Stimulated activated CD4-positive, alpha-beta T cell treated with anti-CD3 and anti-CD28 coated beads, Interleukin-1b, Interleukin-23, amount 100 ng/mL, for 1 hour (primary cell): ENCODE measurements at places on chromosomes 6 and 20.

GRCh38 chr6:30349421-30350177 lies 4.6 kb downstream of the RPP21 start:
- DNase-seq = no peak

GRCh38 chr20:16898433-16898832 lies 150.3 kb downstream of the OTOR start:
- no peak for DNase-seq

- no peak for DNase-seq
These were observed 772.7 kb downstream of the MAFB start for GRCh38 chr20:39916236-39916765.

GRCh38 chr20:41870869-41871462 lies 252.8 kb upstream of the CHD6 start:
- no peak for DNase-seq

GRCh38 chr20:64150756-64151632 lies 13.3 kb upstream of the MYT1 start:
- no peak for DNase-seq

DNA sequence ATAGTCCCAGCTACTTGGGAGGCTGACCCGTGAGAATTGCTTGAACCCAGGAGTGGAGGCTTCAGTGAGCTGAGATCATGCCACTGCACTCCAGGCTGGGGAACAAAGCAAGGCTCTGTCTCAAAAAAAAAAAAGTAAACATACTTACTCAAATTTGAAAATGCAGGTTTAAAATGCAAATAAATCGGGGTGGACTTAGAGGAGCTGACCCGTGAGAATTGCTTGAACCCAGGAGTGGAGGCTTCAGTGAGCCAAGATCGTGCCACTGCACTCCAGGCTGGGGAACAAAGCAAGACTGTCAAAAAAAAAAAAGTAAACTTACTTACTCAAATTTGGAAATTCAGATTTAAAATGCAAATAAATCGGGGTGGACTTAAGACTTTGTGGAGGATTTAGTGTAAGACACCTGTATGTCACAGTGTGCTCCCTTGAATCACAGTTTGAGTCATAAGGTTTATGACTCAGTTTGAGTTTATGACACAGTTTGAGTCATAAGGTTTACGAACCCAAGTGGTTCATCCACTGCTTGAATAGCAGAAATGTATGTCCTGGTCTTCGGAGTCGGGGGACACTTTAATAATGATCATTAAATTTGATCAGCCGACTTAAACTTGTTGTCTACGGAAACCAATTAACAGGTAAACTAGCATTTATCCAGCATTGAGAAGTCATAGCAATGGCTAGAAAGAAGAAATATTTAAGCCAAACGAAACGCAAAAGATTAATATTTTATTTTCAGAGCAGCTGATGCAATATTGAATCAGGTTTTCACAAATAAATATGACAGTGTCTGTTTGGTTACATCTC lies 6.8 kb upstream of the MRPS10 start:
- DNase-seq = no peak

- no peak for DNase-seq
These were observed 1.0 kb downstream of the CCN2 start for GRCh38 chr6:131949909-131950766.

- no peak for DNase-seq
These were observed 713.3 kb downstream of the PRKN start for GRCh38 chr6:162014069-162014811.

DNA sequence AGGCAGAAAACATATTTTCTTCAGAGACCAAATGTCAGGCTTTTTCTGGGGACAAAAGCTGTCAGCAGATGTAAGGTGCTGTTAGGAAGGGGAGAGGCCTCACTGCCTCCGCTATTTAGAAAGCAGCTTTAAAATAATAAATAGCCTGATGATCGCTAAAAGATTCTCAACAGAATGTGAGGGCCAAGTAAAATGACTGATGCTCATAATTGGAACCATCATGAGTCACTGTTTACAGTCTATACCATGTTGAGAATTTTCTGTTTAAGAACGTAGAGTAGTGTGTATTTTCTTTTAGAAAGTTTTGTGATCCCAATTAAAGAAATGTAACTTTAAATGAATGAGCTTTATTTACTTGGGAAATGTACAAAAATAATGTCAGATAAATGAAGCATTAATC lies 220.0 kb downstream of the CLIC5 start:
- DNase-seq = no peak

DNA sequence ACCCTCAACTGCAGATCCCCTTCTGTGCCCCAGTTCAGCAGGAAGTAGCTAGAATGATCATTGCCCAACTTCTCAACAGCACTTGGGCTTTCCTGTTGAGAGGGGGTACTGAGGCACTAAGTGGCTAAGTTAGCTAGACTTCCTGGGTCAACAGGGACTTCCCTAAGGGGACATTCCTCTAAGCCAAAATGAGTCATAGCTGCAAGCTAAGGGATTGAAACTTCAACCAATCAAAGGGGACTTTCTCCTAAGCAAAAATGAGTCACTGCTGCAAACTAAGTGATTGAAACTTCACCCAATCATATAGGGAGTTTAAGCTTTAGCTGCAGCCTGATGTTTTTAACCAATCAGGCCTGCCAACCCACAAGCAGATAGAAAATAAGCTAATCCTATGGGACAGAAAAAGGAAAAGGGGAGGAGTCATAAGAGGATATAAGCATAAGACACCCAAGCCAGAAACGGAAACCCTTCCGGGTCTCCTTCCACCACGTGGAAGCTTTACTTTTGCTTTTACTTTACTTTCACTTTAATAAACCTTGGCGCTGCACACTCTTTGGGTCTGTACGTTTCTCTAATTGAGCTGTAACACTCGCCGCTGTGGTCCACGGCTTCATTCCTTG lies 659.0 kb upstream of the HS3ST5 start:
- no peak for DNase-seq

GRCh38 chr6:44169886-44170570 lies 11.4 kb downstream of the CAPN11 start:
- no peak for DNase-seq

GRCh38 chr6:67353861-67354260 lies 1281.2 kb upstream of the ADGRB3 start:
- DNase-seq = no peak

DNA sequence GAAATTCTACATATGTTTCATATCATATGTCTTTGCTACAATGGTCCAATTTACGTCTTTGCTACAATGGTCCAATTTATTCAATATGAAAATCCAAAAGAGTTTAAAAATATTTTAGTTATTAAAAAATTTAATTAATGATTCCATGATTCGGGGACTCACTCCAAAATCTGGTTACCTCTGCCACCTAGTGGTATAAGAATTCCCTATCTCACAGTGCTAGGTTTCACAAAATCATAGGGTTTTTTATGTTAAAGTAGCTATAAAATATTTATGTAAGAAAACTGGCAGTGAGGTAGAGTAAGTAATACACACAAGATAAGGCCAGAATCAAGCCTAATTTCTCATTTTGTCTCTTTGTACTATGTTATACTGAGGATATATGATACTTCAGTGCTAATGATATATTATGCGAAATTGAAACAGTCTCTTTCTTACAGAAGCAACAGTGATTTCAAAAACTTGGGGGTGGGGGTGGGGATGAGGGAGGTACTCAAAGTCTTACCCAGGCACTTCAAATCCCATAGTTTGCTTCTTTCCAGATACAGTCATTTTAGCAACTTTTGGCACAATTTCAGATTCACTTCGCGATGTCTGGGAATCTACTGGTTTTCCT lies 52.3 kb downstream of the HBS1L start:
- no peak for DNase-seq

DNA sequence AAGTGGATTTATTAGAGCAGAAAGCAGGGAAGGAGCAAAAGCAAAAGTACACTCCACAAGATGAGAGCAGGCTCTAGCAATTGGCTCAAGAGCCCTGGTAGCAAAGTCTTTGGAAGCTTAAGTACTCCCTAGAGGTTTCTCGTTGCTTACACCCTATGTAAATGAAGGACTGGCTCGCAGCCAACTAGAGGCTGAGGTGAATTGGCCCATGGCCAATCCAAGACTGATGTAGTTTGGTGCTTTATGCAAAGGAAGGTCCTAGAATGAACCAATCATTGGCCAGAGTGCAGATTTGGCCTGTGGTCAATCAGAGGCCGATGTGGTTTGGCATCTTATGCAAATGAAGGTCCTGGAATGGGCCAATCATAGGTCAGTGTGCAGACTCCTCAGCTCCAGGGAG lies 191.3 kb upstream of the ARID1B start:
- no peak for DNase-seq

- no peak for DNase-seq
These were observed 38.9 kb downstream of the OR2B2 start for GRCh38 chr6:27873021-27873940.

- peak; percentile 53 for DNase-seq
These were observed 9.0 kb upstream of the HSP90AB1 start for GRCh38 chr6:44237813-44238433.

DNA sequence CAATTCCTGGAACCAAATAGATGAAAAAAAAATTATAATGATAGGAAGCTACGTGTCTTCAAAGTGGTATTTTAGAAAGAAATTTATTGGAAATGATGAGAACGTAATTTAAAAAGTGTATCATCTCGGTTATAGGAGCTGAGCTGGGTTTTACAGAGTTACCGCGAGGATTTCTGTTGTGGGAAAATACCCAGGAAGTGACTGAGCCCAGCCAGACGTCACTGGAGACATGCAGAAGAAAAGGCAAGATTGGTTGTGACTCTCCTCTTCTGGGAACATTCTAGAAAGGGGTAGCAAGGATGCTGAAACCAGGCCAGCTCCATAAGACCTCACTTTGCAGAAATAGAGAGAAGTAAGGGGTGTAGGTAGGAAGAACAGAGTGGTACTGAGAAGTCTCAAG lies 95.9 kb upstream of the ADGRF1 start:
- DNase-seq = no peak

- DNase-seq = no peak
These were observed 87.8 kb upstream of the ASCC3 start for GRCh38 chr6:100968949-100969348.

DNA sequence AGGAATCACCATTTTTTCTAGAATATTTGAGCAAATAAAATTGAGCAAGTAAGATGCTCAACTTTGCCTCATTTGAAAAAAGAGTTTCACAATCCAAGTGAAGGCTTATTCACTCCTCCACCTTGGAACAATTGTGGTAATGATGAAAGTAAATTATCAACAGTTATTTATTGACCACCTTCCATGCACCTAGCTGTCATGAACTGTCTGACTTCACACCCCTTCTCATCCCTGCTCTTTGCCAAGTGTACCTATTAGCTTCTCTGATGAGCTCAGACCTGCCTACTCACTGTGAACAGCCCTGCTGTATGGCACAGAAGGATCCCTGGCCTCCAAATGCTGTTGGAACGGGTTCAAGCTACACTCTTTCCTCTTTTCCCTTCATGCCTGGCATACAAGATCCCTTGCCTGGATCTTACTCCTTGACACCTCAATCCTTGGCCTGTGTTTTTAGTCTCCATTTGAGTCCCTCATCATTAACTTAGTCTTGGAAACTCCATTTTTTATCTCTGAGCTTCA lies 99.0 kb upstream of the PREP start:
- no peak for DNase-seq
